ENCODE measurements at places on chromosomes 3 and 15. TPM values are rescaled to one million over a fixed set of nuclear protein-coding genes. Genes with fewer than 3 reads are reported as not detected.

Gene MAGEL2
- not detected for total RNA-seq

Gene ST3GAL6
- 27.1 TPM for total RNA-seq

Gene GOLGA6D
- total RNA-seq = not detected

Gene WDR93
- total RNA-seq = not detected

DNA sequence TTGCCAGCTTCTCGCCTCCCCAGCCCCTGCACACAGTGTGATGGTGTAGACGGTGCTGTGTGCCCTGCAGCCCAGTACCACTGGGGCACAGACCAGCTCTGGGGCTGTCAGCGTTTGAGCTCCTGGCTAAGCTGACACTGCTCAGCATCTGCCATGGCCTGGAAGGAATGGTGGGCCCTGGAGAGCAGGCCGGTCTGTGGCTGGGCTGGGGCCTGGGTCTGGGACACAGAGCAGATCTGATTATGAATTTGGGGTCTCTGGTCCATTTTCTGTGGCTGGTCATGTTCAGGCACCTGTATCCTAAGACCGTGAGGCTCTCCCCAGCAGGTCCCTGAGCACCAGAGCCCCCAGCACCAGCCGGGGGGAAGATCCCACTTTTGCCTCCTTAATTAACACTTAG lies 34.7 kb downstream of the HCN4 start:
- DNase-seq = no peak

GRCh38 chr3:121515313-121515712 lies 30.5 kb downstream of the POLQ start:
- DNase-seq = no peak

- DNase-seq = no peak
These were observed 15.7 kb downstream of the C3orf52 start for GRCh38 chr3:112101916-112102315.

DNA sequence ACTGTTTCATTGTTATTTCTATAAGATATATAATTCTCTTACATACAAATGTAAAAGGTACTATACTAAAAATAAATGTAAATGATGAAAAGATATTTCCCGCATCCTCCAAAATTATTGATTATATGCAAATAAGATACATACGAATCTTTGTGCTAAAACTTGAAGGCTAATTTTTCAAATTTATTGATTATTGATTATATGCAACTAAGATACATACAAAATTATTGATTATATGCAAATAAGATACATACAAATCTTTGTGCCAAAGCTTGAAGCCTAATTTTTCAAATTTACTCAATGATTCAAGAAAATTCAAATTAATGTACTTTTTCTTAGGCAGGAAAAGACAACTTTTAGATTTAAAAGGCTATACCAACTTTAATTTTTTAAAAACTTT lies 319.8 kb downstream of the TBC1D5 start:
- DNase-seq = no peak

DNA sequence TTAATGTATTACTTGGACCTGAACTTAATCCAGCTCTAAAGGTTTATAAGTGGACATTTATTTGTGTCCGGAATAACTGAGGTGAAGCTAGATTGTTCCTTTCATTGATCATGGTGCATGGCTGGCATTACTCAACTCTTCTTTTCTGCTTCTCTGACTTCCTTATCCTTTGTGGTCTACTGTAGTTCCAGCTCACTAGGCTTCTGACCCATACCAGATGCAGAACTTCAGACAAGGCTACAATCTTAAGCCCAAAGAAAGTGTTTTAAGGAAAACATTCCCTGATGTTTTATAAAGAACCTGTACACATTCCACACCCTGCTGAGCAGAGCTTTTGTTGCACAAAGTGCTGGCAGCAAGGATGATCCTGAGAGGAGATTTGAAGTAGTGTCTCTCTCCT lies 250.8 kb upstream of the TGFBR2 start:
- no peak for DNase-seq

- DNase-seq = no peak
These were observed 118.6 kb upstream of the PRICKLE2 start for GRCh38 chr3:64343689-64344430.

GRCh38 chr3:65503776-65504175 lies 534.9 kb downstream of the MAGI1 start:
- no peak for DNase-seq

DNA sequence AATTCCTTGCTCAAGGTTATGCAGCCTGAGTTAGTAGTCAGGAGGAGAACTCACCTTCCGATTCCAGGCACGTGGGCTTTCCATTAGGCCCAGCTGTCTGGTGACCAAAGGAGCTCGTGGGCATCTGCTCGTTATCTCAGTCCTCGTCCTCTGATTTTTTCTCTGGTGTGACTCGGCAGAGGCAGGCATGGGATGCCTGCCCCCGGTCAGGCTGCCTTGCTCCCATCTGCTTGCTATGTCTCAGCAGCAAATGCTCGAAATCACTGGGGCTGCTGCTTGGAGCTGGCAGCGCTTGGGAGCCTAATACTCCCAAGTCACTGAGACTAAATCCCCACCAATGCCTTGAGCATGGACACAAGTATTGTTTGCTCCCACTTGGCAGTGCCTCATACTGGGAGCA lies 84.5 kb upstream of the NMNAT3 start:
- no peak for DNase-seq

GRCh38 chr3:187551416-187551815 lies 118.8 kb downstream of the SST start:
- no peak for DNase-seq

GRCh38 chr3:54093491-54094248 lies 28.7 kb upstream of the CACNA2D3 start:
- DNase-seq = no peak

- peak; percentile 83 for DNase-seq
These were observed 533 bp downstream of the RYK start for GRCh38 chr3:134249935-134250716.

DNA sequence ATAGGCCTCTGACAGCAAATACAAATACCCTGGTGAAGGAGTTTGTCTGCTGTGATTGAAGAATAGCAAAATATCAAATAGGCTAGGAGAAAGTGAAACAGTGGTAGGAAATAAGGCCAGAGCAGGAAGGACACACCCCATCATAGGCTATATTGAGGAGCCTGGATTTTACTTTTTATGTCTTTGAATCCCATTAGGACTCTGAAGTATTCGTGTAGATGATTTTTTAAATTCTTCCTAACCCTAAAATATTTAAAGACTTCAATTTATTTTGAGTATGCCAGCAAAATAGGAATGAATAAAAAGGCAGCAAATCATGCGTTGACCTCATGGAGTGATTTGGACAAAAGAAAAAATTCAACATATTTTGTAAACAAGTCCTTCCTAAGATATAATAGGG lies 562.8 kb downstream of the NAALADL2 start:
- no peak for DNase-seq

DNA sequence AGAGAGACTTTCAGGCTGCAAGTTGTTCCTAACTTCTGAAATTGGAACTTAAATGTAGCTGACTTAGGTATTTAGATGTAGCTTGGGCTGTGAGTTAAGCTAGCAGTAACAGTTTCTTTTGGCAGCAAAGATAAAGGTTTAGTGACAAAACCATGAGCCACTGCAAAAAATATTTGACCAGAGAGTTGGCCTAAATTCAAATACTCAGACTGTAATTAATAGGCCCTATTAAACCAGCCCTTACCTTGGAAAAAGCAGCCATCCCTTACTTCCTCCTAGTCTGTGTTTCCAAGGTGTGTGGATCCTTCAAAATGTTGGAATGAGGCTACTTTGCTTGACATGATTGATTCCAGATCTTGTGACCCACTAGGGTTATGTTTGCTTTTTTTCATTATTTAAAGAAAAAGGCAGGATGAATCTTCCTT lies 8.2 kb downstream of the TPM1 start:
- no peak for DNase-seq
